ENCODE measurements at places on chromosomes 7 and 10. TPM values are rescaled to one million over a fixed set of nuclear protein-coding genes. Genes with fewer than 3 reads are reported as not detected.

DNA sequence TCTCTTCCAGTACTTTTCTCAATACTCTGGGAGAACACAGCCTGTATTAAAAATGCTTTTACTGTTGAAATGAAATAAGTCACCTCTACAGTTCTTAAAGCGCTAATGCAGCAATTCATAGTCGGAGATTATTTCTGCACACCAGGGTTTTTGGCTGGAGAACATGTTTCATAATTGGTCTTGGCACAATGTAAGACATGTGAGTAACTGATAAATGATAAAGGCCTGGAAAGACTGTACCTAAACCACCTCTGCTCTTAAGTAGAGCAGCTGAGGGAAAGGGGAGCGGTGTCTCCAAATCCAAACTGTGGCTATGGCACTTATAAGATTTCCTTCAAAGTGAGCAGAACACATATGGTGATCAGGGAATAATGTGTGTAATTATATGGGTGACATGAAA lies 390.3 kb upstream of the MBL2 start:
- no peak for DNase-seq

DNA sequence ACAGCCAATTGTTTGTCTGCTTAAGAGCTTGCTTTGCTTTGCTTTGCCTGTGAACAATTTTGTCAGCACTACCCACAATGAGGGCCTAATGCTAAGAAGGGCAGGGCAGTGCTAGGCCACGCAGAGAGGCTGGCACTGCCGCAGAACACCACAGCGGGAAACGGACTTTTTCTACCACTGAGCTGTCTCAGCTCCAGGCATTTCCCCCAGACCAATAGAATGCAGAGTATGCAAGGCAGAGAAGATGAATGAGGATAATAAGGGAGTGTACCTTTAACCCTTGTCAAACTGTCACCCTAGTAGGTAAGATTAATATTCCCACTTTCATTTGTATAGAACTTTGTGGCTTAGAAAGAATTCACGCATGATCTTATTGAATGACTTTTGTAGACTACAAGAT lies 104.5 kb downstream of the SH3PXD2A start:
- no peak for DNase-seq

DNA sequence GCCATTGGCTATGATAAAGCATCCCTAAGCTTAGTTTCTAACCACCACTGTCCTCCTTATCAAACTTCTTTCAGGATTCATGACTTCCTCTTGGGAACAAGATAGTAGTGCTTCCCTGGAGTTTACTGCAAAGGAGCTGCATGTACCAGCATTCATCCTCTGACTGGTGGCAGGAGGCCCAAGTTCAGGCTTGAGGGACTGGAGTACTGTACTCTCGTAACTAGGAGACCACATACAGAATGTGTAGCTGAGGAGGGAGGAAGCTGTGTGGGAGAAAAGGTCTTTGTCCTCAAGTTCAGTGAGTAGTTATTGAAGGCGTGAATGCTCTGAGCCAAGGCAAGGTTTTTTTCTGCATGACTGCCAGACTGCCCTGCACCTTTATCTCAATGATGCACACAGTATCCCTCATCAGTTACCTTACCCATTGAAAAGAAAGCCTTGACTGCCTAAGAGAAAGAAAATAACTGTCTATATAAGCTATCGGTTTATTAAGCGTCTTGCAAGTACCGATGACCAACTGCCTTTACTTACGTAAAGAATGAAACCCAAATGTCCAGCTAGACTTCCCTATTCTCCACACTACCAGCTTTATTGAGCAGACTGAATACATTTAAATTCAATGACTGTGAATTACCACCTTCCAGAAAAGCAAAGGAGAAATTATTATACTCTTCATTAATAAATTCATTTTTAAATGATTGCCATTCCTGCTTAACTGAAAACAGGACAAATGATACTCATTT lies 12.8 kb downstream of the SCRN1 start:
- no peak for DNase-seq

- no peak for DNase-seq
Observed at GRCh38 chr7:11667810-11668185, 164.2 kb downstream of the THSD7A start.

- DNase-seq: no peak
Observed at GRCh38 chr7:2644562-2645273, 12.9 kb downstream of the TTYH3 start.

GRCh38 chr7:18361756-18362155 lies 133.8 kb upstream of the HDAC9 start:
- peak; percentile 33 for DNase-seq

GRCh38 chr7:139034336-139034735 lies 1.5 kb downstream of the ZC3HAV1L start:
- peak; percentile 50 for DNase-seq

DNA sequence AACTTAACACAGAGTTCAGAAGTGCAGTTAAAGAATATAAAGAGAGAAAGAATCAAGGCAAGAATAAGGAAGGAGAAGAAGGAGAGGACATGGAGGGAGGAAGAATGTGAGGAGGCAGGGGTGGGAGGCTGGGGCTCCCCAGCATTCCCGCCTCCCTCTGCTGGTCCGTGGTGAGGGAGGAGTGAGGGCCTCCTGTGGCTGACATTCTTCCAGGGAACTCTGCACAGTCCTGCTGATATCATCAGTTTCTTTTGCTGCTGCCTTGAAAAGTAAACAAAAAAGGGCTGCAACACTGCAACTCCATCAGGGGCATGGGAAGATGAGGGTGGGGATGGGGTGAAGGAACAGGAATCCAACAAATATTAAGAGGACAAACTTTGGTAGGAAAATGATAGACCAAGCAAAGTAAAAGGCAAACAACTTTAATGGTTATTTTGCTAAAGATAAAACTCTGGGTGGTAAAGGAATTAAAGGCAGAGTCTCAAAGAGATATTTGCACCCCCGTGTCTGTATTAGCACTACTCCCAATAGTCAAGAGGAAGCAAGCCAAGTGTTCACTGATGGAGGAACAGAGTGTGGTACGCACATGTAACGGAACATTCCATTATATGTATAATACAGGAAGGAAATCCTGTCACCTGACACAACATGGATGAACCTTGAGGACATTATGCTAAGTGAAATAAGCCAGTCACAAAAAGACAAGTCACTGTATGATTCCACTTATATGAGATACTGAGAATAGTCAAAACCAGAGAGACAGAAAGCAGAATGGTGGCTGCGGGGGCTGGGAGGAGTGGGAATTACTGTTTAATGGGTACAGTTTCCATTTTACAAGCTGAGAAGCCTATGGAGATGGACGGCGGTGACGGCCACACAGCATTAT lies 8.0 kb upstream of the SPOCK2 start:
- DNase-seq: no peak

DNA sequence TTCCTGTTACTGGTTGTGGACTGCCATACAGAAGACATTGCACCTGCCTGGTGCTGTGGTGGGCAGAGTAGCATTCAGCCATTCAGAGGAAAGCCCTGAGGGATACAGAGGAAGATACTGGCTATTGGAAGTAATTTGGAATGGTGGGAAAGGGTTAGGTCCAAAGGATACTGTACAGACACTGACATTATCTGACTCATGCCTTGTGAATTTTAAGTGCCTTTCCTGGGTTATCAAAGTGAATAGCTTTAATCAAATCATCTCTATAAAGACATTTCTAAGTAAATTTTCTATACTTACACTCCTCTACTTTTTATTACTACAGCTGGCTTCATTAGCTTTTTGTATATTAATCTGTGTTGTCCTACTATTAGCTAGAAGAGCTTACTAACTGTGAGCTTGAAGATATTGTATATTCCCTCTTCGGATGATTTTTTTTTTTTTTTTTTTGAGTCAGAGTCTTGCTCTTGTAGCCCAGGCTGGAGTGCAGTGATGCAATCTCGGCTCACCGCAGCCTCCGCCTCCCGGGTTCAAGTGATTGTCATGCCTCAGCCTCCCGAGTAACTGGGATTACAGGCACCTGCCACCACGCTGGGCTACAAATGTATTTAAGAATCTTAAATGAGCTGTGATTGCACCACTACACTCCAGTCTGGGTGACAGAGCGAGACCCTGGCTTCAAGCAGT lies 186.5 kb downstream of the ADK start:
- peak; percentile 13 for DNase-seq

GRCh38 chr10:2852574-2853323 lies 214.6 kb upstream of the PFKP start:
- no peak for DNase-seq

GRCh38 chr7:107951172-107951787 lies 51.7 kb downstream of the LAMB1 start:
- DNase-seq: no peak

GRCh38 chr10:120574981-120575380 lies 118.0 kb downstream of the PLPP4 start:
- no peak for DNase-seq

DNA sequence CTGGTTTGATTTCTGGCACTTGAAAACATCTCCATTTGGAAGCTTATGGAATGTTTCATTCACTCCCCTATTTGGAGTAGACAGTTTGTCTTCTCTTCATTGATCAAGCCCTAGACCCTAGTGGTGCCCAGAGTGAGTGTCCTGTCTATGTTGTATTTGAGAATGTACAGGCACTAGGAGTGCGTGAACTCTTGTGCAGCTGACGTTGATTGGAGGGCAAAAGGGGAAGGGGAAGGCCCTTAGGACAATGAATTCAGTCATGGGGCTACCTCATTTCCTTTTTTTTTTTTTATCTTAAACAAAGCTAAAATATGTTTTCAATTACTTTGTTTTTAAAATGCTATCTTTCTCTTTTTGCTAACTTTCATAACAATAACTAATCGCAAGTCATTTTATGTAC lies 66.5 kb downstream of the ADD3 start:
- no peak for DNase-seq

- DNase-seq: no peak
Observed at GRCh38 chr7:79877874-79878465, 256.7 kb upstream of the GNAI1 start.

- peak; percentile 8 for DNase-seq
Observed at GRCh38 chr7:66070222-66070621, 5.4 kb upstream of the ASL start.

DNA sequence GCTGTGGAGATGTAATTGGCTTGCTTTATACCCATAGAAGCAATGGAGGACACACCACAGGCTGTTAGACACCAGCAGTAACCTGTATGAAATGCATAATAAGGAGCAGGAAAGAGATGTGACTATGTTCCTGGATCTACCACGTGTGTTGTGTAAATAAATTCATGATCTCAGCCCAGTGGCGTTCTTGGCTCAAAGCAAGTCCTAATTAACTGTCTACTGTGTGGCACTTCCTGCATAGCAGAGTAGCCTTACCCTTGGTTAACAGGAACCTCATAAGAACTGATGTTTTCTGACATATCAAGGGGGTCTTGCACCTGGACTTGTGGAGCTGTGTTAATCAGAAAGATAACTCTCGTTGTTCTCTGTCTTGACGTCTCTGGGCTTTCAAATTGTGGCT lies 25.7 kb upstream of the FAM180A start:
- DNase-seq: peak; percentile 87

GRCh38 chr7:33766405-33766804 lies 138.9 kb upstream of the BMPER start:
- DNase-seq: peak; percentile 46

- DNase-seq: no peak
Observed at GRCh38 chr7:157041004-157041403, 30.5 kb upstream of the MNX1 start.

DNA sequence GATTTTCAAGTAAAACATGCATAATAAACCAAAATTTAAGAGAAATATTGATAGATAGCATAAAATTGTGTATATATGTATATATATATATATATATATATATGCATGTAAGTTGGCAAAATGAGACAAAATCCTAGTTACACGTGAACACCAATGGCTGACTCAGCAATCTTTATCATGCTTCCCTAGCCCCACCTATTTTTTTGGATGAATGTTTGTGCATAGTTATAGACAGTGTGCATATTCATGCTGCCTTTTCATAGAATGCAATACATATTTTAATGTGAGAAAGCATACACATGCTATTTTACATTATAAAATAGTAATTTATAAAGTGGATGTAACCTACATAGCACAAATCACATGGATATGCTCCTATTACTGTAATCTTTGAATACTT lies 230.3 kb downstream of the SH2D4B start:
- DNase-seq: no peak

DNA sequence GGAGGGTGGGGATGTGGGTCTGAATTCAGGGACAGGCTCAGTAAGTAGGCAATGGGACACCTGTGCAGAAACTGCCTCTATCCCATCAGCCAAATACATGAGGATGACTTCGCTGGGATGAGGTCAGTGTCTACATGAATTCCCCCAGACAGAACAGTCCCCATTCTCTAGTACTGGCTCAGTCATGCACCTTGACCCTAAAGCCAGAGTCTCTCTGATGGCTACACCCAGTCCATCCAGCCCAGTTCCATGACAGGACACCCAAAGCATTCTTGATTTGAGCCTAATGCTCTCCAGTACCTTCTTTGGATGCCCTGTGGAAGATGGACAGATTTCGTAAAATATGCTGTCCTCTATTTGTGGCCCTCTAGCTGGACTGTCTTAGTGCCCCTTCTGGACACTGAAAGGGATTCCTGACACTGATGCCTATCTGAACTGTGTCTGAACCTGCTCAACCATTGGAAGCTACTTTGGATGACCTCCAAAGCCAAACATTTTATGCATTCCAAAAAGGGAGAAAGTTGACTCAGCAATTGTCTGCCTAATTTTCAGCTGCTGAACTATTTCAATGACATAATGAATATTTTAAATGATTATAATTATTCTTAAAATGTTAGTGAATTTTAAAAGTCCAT lies 14.6 kb downstream of the SFRP4 start:
- DNase-seq: peak; percentile 59

DNA sequence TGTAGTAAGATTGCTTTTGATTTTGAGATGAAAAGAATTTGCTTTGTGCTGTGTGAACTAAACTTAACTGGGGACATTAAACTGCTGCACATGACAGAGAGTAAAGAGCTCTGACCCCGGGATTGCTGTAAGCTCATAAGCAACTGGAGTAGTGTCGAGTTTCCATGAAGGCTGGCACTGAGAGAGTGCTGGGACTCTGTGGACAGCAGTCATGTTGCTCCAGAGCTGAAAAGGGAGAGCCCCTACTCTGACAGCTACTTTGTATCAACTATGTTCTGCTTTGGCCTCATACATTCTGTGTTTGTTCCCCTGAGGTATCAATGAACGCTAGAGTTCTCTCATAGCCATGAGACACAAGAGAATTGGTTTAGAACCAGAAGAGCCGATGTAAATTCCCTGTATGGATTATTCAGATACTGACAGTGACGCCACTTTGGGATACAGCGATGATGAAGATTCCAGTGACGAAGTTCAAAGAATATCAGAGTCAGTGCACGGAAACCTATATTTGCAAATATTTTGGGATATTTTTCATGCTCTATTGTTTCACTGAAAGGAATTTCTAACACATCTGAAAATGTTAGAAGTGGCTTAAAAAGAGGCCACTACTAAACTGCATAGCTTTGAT lies 185.9 kb upstream of the DKK1 start:
- DNase-seq: no peak

SPDYE9 gene
- not detected for total RNA-seq

VWC2 gene
- total RNA-seq: not detected

TUBB8 gene
- total RNA-seq: not detected

ADCYAP1R1 gene
- total RNA-seq: not detected

MYH16 gene
- 0.53 TPM for total RNA-seq

EN2 gene
- total RNA-seq: not detected

TECTB gene
- total RNA-seq: not detected

FXYD4 gene
- not detected for total RNA-seq

MEIG1 gene
- total RNA-seq: not detected

Data from bronchial epithelial cell (primary cell).